ENCODE measurements at places on chromosomes 3 and 15.
A peak's percentile ranks its signal among the peaks of the same experiment; 100 is the strongest.

DNA sequence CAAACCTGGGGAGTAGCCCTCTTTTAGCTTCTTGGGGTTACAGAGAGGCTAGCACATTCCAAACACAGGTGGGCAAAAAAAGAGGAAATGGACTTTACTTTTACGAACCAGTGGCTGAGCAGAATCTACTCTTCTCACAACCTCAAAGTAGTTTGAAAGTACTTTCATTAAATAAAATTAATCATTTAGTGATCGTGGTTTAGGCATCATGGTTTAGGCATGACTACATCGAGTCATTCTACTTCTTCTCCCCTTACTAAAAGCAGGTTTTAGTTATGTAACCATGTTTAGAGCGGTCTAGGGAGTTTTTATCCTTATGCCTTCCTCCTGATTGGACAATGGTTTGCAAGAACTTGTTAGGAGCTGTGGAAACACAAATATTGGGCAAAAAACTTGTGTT lies 2.5 kb upstream of the GREM1 start:
- ATAC-seq, result no peak

- no peak for ATAC-seq
These were observed 1560.4 kb downstream of the OTOL1 start for GRCh38 chr3:163056874-163057497.

- ATAC-seq, result no peak
These were observed 30.6 kb upstream of the MECOM start for GRCh38 chr3:169694117-169694516.

GRCh38 chr3:113084777-113085176 lies 94.0 kb downstream of the GTPBP8 start:
- ATAC-seq, result peak; percentile 47

- ATAC-seq, result peak; percentile 79
These were observed at the start of gene VGLL4 for GRCh38 chr3:11643605-11644087. VGLL4 (minus strand) TSS chr3:11643915; CDS start chr3:11643518, 397 bp downstream.

GRCh38 chr3:364287-364686 lies 167.7 kb downstream of the CHL1 start:
- ATAC-seq, result no peak

DNA sequence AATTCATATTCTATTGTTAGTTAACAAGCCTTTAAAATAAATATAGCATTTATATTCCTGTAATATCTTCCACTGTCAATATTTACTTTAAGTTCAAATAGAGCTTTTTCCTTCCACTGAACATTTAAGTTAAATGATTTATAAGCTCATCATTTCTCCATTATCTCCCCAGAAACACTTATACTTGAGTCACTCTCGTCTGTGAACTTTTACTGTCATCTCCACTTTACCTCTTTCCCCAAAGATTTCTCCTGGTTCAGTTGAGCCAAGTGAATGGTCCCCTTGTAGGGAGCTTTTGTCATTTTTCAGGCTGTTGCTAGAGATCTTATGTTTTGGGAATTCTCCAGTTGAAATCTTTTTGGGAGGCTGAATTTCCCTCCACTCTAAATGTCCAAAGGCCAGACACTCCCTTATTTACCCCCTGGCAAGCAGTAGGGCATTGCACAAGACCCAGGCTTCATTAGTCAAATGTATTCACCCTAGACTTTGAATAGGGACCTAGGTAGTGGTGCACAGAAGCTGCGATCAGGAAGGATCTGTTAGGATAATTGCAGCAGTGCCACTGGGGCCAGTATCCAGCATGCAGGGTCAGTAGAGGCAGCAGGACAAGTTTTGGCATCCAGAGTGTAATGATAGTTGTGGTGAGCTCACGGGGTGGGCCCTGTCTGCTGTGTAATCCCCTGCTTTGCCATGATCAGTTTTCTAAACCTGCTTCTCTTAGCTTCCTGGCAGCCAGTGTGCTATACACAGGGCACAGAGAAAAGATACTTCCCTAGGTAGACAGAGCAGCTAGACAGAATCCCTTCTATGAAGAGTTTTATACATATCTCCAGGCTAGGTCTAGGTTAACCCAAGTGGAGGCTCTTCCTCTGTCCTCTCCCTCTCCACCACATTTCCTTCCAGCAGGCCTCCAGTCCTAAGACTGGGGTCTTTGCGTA lies 356.5 kb upstream of the SLCO3A1 start:
- no peak for ATAC-seq

- no peak for ATAC-seq
These were observed 143.7 kb downstream of the NR1D2 start for GRCh38 chr3:24088782-24089181.

DNA sequence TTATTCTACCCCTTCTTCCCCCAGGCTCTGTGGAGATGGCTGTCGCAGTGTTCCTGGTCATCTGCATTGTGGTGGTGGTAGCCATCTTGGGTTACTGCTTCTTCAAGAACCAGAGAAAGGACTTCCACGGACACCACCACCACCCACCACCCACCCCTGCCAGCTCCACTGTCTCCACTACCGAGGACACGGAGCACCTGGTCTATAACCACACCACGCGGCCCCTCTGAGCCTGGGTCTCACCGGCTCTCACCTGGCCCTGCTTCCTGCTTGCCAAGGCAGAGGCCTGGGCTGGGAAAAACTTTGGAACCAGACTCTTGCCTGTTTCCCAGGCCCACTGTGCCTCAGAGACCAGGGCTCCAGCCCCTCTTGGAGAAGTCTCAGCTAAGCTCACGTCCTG lies 12.9 kb downstream of the SPINT1 start:
- no peak for ATAC-seq

- no peak for ATAC-seq
These were observed 8.1 kb downstream of the ZBTB47 start for GRCh38 chr3:42661593-42662022.

DNA sequence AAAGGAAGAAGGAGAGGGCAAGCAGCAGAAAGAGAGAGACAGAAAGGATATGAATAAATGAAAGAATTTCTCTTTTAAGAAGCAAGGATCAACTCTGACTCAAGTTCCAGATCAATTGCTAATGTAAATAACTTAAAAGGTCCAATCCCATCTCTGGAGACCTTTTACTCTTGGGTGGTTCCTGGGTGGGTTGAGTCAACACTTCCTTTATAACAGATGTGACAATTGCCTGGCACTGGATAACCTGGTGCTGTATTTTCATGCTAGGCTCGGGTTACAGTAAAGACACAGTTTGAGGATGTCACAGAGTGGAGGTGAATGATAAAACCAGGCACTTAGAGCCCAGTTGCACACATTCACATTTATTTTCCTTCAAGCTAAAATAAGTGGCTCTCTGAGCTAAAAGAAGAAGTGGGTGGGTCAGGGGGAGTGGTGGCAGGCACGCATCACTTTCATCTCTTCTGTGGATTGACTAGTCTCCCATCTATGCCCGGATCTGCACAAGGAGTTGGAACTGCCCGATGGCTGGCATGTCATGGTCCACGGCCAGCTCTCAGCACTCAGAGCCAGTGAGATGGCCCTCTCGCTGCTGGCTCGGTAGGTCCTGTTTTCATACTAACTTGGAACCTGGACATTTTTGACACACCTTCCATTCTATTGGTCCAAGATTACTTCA lies 465.8 kb downstream of the FOXP1 start:
- ATAC-seq, result no peak

DNA sequence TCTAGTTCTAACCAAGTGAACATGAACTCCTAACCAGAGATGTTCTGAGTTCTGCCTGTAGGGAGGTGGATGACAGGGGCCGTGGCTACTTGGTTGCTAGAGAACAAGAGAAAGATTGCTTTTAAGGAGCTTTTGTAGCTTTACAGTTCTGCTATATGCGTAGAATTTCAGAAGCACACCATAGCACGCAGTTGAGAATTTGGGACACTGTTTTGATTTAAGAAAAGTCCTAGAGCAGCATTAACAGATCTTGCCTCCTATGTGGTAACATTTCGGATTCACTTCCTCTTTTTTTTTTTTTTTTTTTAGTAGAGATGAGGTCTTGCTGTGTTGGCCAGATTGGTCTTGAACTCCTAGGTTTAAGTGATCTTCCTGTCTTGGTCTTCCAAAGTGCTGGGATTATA lies 181.7 kb downstream of the TCF12 start:
- ATAC-seq, result no peak

DNA sequence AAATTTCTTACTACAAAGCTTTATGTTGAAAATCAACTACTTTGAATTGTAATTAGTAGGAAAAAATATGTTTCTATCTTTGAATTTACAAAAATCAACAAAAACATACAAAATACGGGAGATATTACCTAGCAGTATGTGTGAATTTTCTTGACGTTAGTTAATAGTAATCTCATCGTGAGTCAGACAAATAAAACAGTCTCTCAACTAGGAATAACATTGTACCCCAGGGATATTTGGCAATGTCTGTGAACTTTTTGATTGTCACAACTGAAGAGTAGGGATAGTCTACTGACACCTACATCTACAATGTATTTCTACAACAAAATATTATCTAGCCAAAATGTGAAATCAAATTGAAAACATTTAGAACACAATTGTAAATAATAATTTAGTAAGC lies 250.3 kb downstream of the POLQ start:
- ATAC-seq, result no peak

GRCh38 chr3:72615182-72615581 lies 233.1 kb downstream of the SHQ1 start:
- no peak for ATAC-seq

GRCh38 chr3:146498002-146498736 lies 28.8 kb upstream of the PLSCR2 start:
- ATAC-seq, result no peak

DNA sequence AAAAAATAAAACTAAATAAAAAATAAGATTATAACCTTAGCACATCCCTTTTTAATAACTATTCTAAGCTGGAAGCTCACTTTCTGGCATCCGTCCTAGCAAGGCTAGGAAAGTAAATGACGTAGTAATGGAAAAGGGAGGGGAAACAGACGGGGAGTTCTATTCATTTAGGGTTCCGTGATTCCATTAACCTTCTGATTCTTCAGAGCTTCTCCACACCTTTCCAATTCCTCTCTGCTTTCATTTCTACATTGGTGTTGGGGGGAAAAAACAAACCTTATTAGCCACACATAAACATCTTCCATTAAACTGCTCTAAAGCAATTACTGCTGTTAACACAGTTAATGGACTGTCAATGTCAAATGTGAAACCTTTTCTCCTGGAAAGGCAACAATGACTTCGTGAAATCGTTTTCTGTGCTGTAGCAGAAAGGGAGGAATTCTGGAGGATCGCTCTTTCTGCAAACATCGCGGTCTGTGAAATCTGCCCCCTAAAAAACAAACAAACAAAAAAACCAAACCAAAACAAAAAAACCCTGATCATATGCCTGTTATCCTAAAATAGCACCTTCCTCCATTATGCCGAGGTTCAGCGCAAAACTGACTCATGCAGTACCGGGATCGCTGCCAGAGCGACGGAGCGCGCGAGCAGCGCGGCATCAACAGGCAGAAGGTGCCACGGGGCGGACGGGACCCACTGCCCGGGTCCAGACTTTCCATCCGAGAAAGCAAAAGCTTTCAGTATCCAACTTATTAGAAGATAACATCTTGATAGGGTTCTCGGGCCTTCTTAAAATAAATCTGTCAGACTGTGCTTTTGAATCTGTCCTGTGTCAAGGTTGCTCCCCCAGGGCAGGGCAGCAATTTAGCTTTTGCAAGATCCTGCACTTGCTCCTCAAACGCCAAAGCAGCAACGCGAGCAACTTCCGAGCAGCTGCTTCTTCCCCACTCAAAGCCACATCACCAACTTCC lies 156.2 kb downstream of the FGF12 start:
- ATAC-seq, result peak; percentile 35

DNA sequence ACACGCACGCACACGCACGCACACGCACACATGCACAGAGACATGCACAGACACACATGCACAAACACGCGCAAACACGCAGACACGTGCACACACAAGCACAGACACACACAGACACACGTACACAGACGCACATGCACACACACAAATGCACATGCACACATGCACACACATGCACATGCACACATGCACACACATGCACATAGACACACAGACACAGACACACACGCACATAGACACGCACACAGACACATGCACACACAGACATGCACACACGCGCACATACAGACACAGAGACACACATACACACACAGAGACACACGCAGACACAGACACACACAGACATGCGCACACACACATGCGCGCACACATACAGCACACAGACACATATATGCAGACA lies 26.4 kb upstream of the PIGZ start:
- no peak for ATAC-seq

- ATAC-seq, result no peak
These were observed 7.9 kb downstream of the CCR4 start for GRCh38 chr3:32959371-32959770.

DNA sequence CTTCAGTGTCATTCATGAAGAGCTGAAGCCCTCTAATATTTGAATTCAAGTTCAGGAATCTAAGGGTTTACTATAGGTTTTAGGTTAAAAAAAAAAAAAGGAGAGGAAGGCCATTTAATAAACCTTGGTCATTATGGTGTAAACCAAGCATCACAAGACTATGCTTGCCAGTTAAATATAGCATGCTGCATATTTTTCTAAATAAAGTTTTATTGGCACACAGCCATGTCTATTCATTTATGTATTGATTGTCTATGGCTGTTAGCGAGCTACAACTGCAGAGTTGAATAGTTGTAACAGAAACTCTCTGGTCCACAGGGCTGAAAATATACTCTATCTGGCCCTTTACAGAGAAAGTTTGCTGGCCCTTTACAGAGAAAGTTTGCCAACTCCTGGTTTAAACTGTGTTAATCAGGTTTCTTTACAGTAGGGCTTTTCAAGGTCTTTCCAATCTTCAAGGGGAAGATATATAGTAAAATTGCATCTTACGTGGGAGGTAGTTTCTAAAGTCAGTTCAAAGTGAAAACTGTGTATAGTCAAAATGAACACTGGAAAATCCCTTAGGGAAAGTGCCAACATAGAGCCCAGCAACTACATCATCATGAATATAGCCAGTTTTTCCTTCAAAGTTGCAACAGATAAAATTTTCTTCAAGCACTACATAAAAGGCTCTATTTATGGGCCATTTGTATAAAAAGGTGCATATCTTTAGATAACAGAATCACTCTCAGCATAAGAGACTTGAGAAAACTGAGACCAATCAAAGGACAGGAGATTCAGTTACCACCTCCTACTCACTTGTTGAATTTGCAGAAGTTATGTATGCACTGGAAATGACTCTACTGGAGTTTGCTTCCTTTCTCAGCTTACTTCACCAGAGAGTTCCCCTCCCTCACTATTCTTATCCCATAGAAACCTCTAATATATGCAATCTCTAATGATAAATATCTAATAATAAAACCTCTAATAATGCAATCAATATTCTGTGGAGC lies 49.7 kb upstream of the FRMD4B start:
- no peak for ATAC-seq

GRCh38 chr3:99532246-99532645 lies 106.1 kb upstream of the COL8A1 start:
- no peak for ATAC-seq

GRCh38 chr15:42108189-42108588 lies 13.8 kb upstream of the PLA2G4D start:
- ATAC-seq, result no peak

- no peak for ATAC-seq
These were observed 64.6 kb upstream of the PFN2 start for GRCh38 chr3:150035301-150035779.

DNA sequence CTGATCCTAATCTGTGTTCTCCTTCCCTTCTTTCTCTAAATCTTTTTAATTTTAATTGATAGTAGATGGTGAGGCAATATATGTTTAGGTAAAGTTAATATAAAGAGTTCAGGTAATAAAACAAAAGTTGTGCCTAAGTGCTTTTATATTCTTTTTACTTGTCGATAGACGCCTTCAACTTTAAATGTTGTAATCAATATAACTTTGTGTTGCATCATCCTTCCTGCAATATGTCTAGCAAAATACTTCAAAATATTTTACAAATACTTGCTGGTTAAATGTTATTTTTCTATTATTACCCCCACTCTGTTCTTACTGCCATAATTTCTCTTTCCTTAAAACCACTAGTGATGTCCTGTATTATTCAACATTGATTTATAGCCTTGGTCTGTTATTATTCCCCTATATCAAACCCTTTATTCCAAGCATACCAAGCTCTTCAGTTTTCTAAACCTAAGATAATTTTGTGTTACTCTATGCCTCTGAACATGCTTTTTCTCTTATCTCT lies 92.4 kb downstream of the NAALADL2 start:
- ATAC-seq, result no peak

Data from gastroesophageal sphincter (tissue), 4 donors.